ENCODE measurements at places on chromosomes 4 and X. TPM values are rescaled to one million over a fixed set of nuclear protein-coding genes. Genes with fewer than 3 reads are reported as not detected.

- H3K36me3 ChIP-seq = no peaks in the 10 kb centered on the region
- H3K27ac ChIP-seq = no peak overlapping the region
- no peak for DNase-seq
These were observed 17.1 kb downstream of the USP46 start for GRCh38 chr4:52641854-52642563.

DNA sequence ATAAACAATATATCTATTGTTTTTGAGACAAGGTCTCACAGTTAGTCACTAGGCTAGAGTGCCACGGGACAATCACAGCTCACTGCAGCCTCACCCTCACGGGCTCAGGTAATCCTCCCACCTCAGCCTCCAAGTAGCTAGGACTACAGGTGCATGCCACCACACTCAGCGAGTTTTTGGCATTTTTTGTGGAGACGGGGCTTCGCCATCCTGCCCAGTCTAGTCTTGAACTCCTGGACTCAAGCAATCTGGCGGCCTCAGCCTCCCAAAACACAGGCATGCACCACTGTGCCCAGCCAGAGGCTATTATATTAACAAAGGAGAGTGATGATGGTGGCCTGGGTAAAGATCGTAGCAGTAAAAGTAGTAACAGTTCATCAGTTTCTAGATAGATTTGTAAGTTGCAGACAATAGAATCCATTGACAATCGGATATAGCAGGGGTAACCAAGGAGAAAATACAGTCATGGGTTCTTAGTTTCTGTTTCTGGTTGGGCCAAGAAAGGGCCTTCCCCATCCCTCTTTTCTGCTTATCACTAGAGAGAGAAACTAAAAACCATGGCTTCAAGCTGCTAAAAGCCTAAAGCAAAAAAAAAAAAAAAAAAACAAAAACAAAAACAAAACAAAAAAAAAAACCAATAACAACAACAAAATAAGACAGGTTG lies 60.6 kb downstream of the ANXA10 start:
- no peaks in the 10 kb centered on the region for H3K36me3 ChIP-seq
- no peak for DNase-seq
- no peak overlapping the region for H3K27ac ChIP-seq
- H3K4me1 ChIP-seq = no peaks in the 10 kb centered on the region
- no peaks in the 10 kb centered on the region for H3K27me3 ChIP-seq
- no peak overlapping the region for H3K4me3 ChIP-seq

GRCh38 chr4:7756561-7757355 lies 182.9 kb downstream of the AFAP1 start:
- H3K4me3 ChIP-seq = no peak overlapping the region
- H3K27me3 ChIP-seq = no peaks in the 10 kb centered on the region
- no peak overlapping the region for H3K27ac ChIP-seq
- peaks cover 47% of the 10 kb centered on the region for H3K36me3 ChIP-seq
- peaks cover 14% of the 10 kb centered on the region for H3K4me1 ChIP-seq
- no peak for DNase-seq

- no peak for DNase-seq
- peaks cover 4% of the 10 kb centered on the region for H3K4me1 ChIP-seq
- peaks cover 11% of the 10 kb centered on the region for H3K27me3 ChIP-seq
- no peaks in the 10 kb centered on the region for H3K36me3 ChIP-seq
- no peak overlapping the region for H3K4me3 ChIP-seq
These were observed 30.3 kb upstream of the UTP14A start for GRCh38 chrX:129875669-129876068.

DNA sequence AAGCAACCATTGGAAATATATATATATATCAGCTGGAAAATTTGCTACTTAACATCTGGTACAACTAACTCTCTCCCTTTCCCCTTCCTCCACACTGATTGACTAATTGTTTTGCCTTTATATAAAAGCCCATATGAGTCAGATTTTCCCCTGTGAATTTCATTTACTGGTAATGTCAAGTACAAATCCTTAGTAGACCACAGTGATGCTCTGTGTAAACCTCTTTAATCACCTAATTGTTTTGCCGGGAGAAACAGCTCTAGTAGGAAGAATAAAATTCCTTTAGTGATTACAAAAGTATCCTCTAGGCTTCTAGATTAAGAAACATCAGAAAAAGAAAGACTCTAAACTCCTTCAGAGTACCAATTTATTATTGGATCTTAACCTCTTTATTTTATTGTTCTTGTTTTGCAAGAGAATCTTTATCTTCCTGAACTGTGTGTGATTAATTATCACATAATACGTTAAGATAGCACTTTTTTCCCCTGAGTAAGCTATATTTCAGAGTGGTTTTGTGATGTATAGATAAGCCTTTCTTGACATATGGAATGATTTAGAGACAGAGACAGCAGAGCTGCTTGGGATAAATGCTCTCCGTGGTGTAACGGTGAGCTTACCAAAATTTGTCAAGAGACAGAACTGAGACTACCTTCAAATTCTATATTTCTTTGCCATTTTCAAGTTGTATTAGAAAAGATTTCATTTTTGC lies 1606.4 kb upstream of the TENM3 start:
- H3K4me1 ChIP-seq = no peaks in the 10 kb centered on the region
- peak; percentile 21 for DNase-seq
- no peak overlapping the region for H3K27ac ChIP-seq
- no peaks in the 10 kb centered on the region for H3K27me3 ChIP-seq
- H3K4me3 ChIP-seq = no peak overlapping the region

DNA sequence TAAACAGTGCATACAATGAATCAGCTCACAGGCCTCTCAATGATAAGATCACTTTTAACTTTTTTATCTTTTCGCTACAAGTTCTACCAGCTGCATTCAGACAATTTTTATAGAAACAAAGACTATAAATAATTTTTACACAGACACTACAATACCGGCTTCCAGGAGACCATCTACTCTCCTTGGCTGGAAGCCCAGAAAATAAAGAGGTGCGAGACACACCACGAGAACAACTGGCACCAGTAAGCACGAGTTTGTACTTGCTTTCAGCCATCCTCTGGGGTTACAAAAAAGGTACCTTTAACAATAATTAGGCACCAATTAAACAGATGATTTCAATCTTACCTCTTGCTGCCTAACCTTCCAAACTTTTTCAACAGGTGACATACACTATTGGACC lies 11.2 kb upstream of the PRDX4 start:
- no peaks in the 10 kb centered on the region for H3K36me3 ChIP-seq
- no peak overlapping the region for H3K27ac ChIP-seq
- no peaks in the 10 kb centered on the region for H3K4me1 ChIP-seq
- peaks cover 18% of the 10 kb centered on the region for H3K27me3 ChIP-seq
- DNase-seq = no peak
- no peak overlapping the region for H3K4me3 ChIP-seq

GRCh38 chr4:113823291-113823659 lies 61.7 kb upstream of the CAMK2D start:
- peaks cover 9% of the 10 kb centered on the region for H3K4me1 ChIP-seq
- no peaks in the 10 kb centered on the region for H3K27me3 ChIP-seq
- H3K36me3 ChIP-seq = no peaks in the 10 kb centered on the region
- peak; percentile 33 for DNase-seq
- H3K27ac ChIP-seq = no peak overlapping the region
- no peak overlapping the region for H3K4me3 ChIP-seq

- H3K4me1 ChIP-seq = no peaks in the 10 kb centered on the region
- H3K4me3 ChIP-seq = no peak overlapping the region
- H3K27me3 ChIP-seq = no peaks in the 10 kb centered on the region
These were observed 11.1 kb downstream of the EXOC1L start for GRCh38 chr4:55830716-55831115.

GRCh38 chr4:162865102-162865501 lies 301.6 kb downstream of the NAF1 start:
- no peaks in the 10 kb centered on the region for H3K36me3 ChIP-seq
- no peaks in the 10 kb centered on the region for H3K27me3 ChIP-seq
- no peaks in the 10 kb centered on the region for H3K4me1 ChIP-seq
- no peak for DNase-seq
- no peak overlapping the region for H3K27ac ChIP-seq
- H3K4me3 ChIP-seq = no peak overlapping the region

DNA sequence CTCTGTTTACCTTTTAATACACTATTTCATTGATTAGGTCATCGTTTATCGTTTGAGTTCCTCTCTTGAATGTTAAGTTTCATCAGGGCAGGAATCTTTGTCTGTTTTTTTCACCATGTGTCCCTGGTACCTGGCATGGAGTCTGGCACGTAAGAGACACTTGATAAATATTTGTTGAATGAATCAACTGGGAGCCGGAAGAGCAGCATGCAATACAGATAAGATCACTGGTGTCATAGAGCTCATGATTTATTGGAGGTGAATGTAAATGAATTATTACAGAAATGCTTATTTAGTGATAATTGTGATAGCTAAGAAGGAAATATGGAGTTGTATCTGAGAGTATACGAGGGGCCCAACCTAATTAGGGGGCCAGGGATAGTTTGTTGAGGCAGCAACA lies 62.8 kb downstream of the UCHL1 start:
- no peak overlapping the region for H3K27ac ChIP-seq
- no peaks in the 10 kb centered on the region for H3K36me3 ChIP-seq
- no peak overlapping the region for H3K4me3 ChIP-seq
- no peaks in the 10 kb centered on the region for H3K4me1 ChIP-seq
- DNase-seq = no peak

DNA sequence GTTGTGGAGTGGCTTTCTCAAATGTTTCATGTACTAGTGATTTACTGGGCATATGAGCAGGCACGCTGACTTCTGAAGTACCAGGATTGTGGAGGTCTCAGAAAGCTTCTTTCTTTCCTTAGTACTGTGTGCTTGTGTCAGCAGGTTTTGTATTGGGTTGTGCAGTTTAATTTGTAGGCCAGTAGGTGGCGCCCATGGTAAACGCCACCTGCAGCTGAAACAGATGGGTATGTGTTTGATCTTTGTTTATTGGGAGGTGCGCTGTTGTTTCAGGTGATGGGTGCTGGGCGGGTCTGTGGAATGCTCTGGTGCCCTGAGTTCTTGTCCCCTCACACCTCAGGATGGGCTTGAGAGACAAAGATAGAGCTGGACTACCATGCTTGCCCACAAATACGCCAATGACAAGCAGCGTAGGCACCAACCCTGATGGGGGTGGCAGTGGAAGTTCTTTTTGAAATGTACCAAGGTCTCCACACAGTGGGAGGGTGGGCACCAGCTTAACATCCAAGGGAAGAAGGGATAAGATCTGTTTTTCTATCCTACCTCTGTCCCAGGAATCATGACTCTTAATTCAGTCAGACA lies 141.5 kb downstream of the RPS6KA6 start:
- peak; percentile 25 for DNase-seq
- H3K36me3 ChIP-seq = no peaks in the 10 kb centered on the region
- no peak overlapping the region for H3K27ac ChIP-seq
- H3K4me3 ChIP-seq = no peak overlapping the region

- no peaks in the 10 kb centered on the region for H3K36me3 ChIP-seq
- H3K27me3 ChIP-seq = peaks cover 5% of the 10 kb centered on the region
- peak; percentile 50 for DNase-seq
- no peak overlapping the region for H3K4me3 ChIP-seq
- H3K27ac ChIP-seq = no peak overlapping the region
These were observed 2.9 kb downstream of the RAPGEF2 start for GRCh38 chr4:159105761-159106243.

DNA sequence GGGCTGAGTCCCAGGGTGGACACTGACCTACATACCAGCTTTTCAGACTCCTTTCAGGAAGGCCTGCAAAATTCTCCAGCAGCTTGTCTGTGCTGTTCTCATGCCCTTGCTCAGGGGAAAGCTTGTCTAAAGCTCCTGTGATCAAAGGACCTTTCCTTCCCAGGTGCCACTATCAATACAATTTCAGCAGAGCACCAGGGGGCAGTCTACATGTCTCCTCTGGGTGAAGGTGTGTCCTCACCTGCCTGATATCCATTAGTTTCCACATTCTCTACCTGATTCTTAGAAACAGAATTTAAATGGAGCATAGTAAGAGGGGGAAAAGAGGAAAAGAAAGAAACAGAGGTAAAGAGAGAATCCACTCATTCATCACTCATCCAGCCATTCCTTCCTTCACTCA lies 114.2 kb downstream of the PPARGC1A start:
- no peak overlapping the region for H3K4me3 ChIP-seq
- H3K27me3 ChIP-seq = no peaks in the 10 kb centered on the region
- no peaks in the 10 kb centered on the region for H3K36me3 ChIP-seq
- H3K27ac ChIP-seq = no peak overlapping the region
- H3K4me1 ChIP-seq = no peaks in the 10 kb centered on the region

- H3K27ac ChIP-seq = no peak overlapping the region
- H3K36me3 ChIP-seq = no peaks in the 10 kb centered on the region
- DNase-seq = no peak
- H3K27me3 ChIP-seq = no peaks in the 10 kb centered on the region
- H3K4me1 ChIP-seq = no peaks in the 10 kb centered on the region
These were observed 32.0 kb downstream of the LAS1L start for GRCh38 chrX:65502618-65503017.

GRCh38 chr4:123380728-123381716 lies 15.6 kb upstream of the SPRY1 start:
- DNase-seq = no peak
- H3K27ac ChIP-seq = no peak overlapping the region
- H3K27me3 ChIP-seq = no peaks in the 10 kb centered on the region
- H3K4me1 ChIP-seq = no peaks in the 10 kb centered on the region
- H3K4me3 ChIP-seq = no peak overlapping the region

DNA sequence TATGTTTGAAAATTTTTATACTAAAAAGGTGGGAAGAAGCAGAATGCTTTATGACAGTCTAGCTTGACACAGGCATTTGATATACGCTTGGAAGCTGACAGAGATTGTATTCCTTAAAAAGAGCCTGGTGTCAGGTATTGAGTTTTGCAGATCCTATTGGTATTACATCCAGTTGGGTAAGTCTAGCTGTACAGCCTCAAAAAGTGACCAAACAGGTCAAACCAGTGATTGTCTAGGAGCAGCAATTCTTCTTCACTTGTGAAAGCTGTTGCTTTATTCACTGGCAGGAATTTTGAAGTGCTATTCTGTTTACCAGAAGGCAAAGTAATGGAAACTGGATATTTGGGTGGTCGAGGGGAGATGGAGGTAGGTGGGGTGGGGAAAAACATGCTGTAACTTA lies 77.5 kb downstream of the UCHL1 start:
- H3K27me3 ChIP-seq = no peaks in the 10 kb centered on the region
- H3K4me3 ChIP-seq = no peak overlapping the region
- no peak for DNase-seq
- no peaks in the 10 kb centered on the region for H3K36me3 ChIP-seq
- H3K27ac ChIP-seq = no peak overlapping the region

DNA sequence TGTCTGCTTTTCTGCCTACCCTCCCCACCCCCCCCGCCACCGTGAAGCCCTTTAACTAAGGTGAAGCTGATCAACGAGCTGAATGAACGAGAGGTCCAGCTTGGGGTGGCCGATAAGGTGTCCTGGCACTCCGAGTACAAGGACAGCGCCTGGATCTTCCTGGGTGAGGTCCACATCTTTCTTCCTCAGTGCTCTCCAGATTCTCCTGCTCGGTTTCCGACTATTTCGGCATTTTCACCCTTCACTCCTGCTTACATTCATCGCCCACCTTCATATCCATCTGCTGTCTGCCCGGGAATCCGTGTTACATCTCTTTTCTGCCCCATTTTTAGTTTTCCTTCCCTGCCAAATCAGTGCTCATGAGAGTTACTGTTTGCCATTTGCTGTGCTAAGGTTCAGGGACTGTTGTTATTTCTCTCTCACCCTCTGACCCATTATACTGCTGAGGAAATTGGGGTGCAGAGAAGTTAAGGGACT lies 459 bp downstream of the RBMX2 start:
- H3K27me3 ChIP-seq = peaks cover 12% of the 10 kb centered on the region
- peaks cover 12% of the 10 kb centered on the region for H3K36me3 ChIP-seq
- DNase-seq = no peak
- H3K4me1 ChIP-seq = peaks cover 2% of the 10 kb centered on the region

Gene CLDN22
- 0.21 TPM for polyA plus RNA-seq

Gene NAA11
- polyA plus RNA-seq = 0.24 TPM

Gene ELF2
- 48.3 TPM for polyA plus RNA-seq

Gene CCSER1
- 0.41 TPM for polyA plus RNA-seq

Gene ZNF185
- polyA plus RNA-seq = 10.2 TPM

Gene PDGFC
- polyA plus RNA-seq = 29.4 TPM

Gene GABRE
- 34.7 TPM for polyA plus RNA-seq

Gene CPLX1
- polyA plus RNA-seq = 0.09 TPM

Gene GAGE12F
- not detected for polyA plus RNA-seq

Gene MAGEA6
- not detected for polyA plus RNA-seq

Data from muscle of leg (tissue), 16 donors.